ENCODE measurements at places on chromosomes 12 and 14. TPM values are rescaled to one million over a fixed set of nuclear protein-coding genes. Genes with fewer than 3 reads are reported as not detected.

The ANO2 gene
- 2.2 TPM for polyA plus RNA-seq

The PTCSC3 gene
- polyA plus RNA-seq = not detected

The LIN7A gene
- 0.77 TPM for polyA plus RNA-seq

The INSM2 gene
- not detected for polyA plus RNA-seq

The SLC6A12 gene
- polyA plus RNA-seq = 4.8 TPM

The NOXRED1 gene
- 0.77 TPM for polyA plus RNA-seq

The GPRC5D gene
- 0.42 TPM for polyA plus RNA-seq

The GYS2 gene
- not detected for polyA plus RNA-seq

The CD4 gene
- polyA plus RNA-seq = 2.0 TPM

The FBRSL1 gene
- polyA plus RNA-seq = 45.1 TPM

- no peak for DNase-seq
Measured at GRCh38 chr14:56208520-56208919, 90.3 kb downstream of the PELI2 start.

- no peak for DNase-seq
Measured at GRCh38 chr14:21059842-21060613, 2.4 kb downstream of the RNASE8 start.

DNA sequence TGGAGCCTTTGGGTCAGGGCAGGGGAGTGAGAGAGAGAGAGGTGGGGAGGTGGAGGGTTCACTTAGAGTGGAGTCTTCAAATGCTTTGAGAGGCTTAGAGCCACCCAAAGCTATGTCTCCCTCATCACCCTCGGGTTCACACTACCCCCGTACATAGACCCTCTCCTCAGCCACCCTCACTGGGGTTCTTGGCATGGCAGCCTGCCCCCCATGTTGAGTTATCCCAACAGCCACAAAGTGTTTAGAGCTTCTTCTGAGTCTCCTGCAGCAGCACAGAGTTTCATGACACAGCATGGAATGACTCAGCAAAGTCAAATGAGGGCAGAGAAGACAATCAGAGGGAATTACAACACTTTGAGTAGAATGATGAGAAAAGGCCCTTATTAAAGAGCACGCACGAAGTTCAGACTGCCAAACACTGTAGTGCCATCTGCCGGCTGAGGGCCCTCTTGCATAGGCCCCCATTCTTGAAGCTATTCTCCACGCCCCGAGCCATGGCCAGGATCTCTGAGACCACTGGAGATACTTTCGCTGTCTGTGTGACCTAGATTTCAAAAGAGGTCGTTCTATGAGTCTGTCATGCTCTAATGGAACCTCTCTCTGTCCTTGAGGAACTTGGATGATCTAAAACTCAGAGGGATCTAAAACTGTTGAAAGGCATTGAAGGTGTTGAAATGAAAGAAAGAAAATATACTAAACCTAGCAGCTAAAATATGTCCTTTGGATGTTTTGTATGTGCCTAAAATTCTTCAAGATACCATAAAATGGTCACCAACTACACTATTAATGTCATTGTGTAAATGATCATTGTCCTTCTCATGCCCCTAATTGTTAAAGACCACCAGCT lies 221.9 kb downstream of the PELI2 start:
- DNase-seq = peak; percentile 31

GRCh38 chr12:58117201-58117600 lies 175.8 kb downstream of the ATP23 start:
- no peak for DNase-seq

DNA sequence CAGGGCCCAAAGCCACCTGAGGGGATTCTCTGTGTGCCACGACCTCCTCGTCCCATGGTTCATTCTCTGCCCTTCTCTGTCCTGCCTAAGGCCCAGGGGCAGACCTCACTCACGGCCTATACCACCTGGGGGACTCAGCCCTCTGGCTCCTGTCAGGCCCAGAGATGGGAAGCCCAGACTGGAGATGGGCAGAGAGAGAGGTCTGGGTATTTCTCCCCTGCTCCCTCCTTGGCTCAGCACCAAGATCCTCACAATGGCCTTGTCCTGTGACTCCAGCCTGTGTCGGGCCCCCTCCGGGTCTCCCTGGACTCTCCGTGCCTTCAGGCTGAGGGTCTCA lies 46.9 kb upstream of the BCL11B start:
- no peak for DNase-seq

DNA sequence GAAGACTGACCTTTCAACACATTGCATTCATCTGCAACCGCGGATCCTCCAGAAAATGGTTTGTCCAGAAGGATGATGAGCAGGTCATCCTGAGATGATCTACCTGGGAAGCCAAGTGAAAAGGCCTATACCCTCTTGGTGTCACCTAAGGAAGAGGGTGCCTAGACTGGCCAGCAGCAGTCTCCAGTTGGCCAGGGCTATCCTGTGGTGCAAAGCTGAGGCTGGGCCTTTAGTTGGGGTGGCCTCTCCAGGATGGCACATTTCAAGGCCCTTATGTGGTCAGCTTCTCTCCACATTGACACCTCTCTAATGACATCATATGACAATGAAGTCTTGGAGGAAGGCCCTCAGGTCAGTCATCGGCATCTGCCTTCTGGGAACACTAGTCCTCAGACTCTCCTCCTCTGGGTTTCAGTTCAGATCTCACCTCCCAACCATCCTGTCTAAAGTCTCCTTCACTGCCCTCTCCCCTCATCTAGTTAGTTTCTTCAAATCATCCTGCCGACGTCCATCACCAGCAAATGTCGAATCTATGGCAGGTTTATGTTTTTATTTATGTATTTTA lies 3.3 kb upstream of the SLC22A17 start:
- DNase-seq = no peak

DNA sequence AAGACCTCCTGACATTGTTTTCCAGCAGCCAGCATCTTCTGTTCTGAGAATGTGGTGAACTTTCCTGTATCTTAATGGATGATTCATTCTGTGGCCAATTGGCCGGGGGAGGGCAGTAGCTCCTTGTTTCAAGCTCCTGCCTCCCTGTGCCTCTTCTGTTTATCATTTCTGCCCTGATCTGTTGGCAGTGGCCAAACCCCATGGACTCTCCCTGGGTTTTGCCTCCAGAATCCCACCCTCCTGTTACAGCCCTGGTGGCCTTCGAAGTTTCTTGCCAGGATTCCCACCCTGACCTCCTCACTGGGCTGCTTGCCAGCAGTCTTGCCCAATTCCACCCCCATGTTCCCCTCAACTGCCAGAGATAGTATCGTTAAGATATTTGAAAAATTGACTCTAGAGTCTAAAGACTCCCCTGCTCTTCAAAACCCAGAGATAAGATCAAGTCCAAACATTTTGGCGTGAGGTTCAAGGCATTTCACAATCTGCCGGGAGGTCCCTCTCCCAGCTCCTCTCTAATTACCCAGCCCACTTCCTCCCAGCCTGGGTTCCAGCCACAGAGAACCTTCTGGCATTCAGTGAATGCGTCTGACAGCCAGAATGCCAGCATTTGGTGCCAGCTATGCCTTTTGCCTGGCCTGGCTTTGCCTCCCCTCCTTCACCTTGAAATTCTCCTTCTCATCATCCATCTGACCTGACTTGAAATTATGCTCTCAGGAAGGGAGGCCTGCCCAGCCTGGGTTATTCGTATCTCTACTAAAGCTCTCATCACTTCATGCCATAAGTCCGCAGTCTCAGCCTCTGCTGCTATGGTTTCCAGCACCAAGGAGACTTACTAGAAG lies 37.7 kb upstream of the TXNRD1 start:
- DNase-seq = no peak

DNA sequence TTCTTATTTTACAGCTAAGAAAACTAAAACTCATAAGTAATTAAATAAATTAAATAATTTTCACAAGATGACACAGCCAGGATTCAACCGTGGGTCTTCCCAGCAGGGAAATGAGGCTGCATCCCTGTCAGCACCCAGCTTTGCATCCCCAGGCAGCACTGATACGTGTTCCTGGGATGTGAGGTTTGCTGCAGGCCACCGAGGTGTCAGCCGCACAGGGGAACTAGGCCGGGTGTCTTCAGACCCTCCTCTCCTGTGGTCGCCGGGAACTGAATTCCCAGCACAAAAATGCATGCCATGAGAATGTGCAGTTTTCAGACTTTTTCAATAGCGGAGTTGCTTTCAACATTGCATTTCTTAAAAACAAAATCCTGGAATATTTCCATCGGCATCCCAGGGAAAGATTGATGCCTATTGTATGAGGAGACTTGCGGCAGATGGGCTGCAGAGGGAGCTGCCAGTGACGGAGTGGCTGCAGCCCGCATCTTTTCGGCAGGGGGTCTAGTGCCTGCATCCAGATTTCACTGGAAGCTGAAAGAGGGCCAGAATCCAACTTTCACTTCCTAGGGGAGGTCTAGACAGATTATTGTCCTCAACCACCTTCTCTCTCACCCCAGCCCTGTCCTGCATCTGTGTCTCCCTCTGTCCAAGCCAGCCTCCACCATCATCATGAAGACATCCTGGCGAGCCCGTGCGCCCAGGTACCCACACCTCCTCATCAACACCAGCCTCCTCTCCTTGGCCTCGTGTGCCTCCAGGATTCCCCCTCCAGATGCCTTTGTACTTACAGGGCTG lies 12.6 kb downstream of the LRTM2 start:
- peak; percentile 16 for DNase-seq

GRCh38 chr14:39469094-39469710 lies 37.0 kb upstream of the FBXO33 start:
- no peak for DNase-seq

- DNase-seq = no peak
Measured at GRCh38 chr12:110421701-110422100, 18.2 kb upstream of the ANAPC7 start.

- DNase-seq = no peak
Measured at GRCh38 chr14:101169267-101169666, 265.7 kb upstream of the RTL1 start.

- no peak for DNase-seq
Measured at GRCh38 chr12:124426594-124427555, 132.0 kb downstream of the RFLNA start.

DNA sequence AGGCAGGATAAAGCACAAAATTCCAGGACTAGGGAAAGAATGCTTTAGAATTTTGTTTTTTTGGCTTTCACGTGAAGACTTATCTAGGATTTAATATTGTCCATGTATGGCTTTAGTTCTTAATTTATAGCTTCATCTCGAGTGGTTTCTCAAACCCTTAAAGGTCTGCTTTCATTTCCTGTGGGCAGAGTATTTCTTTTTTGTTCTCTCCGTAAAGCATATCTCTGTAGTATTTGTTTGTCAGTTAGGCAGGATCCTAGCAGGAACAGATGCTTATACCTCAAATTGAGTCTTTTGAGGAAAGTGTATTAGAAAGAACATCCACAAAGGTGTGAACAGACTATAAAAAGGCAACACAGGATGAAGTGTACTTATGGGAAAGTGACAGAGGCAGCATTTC lies 697.1 kb upstream of the SEL1L start:
- no peak for DNase-seq

- DNase-seq = no peak
Measured at GRCh38 chr12:109557805-109558204, 15.5 kb downstream of the MMAB start.

GRCh38 chr12:15963271-15963670 lies 52.1 kb downstream of the DERA start:
- DNase-seq = no peak

DNA sequence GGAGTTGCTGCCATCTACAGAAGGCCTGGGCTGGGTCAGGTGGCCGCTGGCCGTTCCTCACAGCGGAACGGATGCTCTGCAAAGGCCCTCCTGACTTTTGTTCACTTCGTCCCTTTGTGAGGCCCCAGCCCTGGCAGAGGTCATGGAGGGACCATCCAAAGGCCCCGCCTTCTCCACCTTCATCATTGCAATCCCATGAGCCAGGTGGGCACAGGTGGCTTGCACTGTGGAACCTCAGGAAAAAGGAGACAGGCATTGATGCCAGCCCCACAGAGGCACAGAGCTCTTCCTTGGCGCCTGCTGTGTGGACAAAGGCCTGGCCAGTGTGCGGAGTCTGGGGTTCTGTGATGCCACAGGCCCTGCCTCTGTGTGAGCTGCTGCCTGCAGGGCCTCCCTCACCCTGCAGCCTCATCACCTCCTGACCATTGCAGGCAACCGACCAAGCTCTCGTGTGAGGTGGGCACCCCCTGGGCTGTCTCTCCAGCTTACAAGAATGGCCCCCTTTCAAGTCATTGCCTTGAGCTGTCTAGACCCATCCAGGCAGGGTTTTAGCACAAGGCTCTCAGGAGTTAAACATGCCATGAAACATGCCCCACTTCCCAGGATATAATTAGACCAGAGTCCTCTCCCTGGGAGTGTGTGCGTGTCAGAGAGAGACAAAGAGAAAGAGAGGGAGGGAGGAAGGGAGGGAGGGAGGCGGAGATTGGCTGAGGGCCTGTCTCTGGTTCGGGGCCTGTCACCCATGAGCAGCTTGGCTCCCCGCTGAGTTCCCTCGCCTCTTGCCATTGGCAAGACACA lies 19.3 kb downstream of the NFKBIA start:
- DNase-seq = peak; percentile 69

GRCh38 chr12:131830914-131831571 lies 2.9 kb downstream of the MMP17 start:
- no peak for DNase-seq

- no peak for DNase-seq
Measured at GRCh38 chr14:102095871-102096568, 9.2 kb upstream of the HSP90AA1 start.

GRCh38 chr14:101480747-101481530 lies 80.4 kb upstream of the DIO3 start:
- peak; percentile 18 for DNase-seq

DNA sequence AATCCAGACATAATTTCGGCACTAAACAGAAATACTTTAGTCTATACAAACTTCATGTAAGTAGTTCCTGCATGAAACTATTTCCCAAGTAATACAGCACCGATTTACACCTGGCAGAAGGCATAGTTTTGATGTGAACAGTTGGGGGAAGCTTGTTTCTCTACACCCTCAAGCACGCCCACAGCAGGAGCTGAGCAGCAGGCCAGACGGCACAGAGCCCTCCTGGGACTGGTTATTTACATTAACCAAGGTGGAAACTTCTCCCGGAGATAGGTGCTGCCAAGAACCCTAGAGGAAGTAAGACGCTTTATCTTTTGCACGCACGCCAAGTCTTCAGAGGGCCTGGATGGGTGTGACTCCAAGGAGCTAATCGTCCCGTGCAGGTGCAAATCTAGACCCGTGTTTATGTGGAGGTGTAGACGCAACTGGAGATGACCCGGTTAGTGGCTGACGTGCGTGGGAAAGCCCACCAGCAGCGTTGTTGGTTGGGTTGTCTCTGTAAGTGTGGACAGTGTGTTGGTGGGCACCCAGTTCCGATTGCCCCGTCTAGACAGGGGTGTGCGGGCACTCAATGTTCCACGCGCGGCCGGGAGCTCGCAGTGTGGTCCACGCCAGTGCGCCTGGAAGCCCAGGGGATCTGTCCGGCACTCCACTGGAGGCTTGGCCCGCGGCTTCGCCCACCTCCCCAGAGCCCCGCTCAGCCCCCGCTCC lies 767 bp upstream of the TCP11L2 start:
- DNase-seq = peak; percentile 79

DNA sequence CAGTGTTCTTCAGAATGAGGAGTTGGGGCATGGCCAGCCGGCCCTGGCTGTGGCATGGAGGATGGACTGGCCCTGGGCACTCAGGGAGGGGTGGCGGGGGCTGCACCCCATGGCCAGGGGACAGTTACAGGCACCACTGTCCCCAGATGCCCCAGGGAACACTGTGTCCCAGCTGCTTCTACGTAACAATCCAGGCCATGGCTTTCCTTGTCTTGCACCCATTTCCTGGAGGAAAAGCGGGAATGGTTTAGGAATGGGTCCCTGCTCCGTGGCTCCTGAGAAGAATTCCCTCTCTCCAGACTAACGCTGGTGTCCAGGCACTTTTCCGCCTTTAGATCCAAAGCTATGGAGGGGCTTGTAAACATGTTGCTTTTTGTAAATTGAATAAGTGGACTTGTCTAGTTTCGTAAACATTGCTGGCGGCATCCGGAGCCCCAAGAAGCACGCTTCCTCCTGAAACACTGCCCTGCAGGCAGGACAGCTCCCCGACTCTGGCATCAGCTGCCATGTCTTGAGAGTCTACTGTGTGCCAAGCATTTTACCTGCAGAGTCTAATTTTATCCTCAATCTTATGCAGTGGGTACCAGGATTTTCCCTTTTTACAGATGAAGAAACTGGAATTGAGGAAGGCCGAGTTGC lies 238.3 kb downstream of the SLC41A2 start:
- DNase-seq = no peak
